ENCODE measurements at places on chromosomes 1 and 21.

DNA sequence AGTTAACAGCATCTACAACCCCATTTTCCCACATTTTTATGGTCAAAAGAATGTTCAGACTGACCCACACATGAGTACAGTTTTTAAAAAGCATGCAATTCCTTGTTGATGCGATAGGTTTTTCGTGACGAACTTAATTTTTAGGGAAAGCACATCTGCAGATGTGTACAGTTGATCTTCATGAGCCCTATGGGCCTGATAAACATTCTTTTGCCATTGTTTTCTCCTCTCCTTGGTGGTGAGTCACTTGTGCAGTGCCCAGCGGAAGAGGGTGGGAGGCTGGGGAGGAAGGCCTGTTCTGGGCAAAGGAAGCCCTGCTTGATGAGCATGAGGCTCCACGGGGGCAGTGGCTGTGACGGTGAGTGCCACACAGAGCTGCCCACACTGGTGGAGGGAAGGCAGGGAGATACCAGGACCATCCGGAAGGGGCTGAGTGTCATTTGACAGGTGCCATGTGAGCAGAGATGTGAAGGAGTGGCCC lies 5.3 kb downstream of the ARF1 start:
- no peak for DNase-seq

GRCh38 chr1:42979896-42980800 lies 21.5 kb upstream of the SLC2A1 start:
- DNase-seq = no peak

- no peak for DNase-seq
Measured at GRCh38 chr1:236150986-236151385, 8.6 kb downstream of the GPR137B start.

GRCh38 chr1:17239420-17239819 lies 9.5 kb upstream of the PADI3 start:
- DNase-seq = peak; percentile 67

DNA sequence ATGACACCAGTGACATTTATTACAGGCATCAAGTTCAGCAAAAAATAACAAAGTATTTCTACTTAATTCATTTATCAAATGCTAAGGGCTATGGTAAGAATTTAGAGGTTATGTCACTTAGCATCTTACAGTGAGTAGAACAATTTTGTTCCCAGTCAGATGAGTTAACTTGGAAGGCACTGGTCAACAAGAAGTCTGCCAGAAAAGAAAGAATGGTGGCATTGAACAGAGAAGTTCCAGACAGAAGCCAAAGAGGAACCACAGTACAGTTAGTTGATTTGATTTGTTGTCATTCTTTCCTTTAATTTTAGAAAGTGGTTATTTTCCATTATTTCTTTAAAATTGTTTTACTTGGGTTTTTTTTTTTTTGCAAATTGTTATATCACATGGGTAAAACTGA lies 232.2 kb upstream of the PKN2 start:
- DNase-seq = no peak

- no peak for DNase-seq
Measured at GRCh38 chr1:41461790-41462679, 22.4 kb downstream of the EDN2 start.

GRCh38 chr1:4018466-4019146 lies 118.5 kb upstream of the C1orf174 start:
- no peak for DNase-seq

GRCh38 chr1:230341162-230341546 lies 85.0 kb downstream of the PGBD5 start:
- no peak for DNase-seq

DNA sequence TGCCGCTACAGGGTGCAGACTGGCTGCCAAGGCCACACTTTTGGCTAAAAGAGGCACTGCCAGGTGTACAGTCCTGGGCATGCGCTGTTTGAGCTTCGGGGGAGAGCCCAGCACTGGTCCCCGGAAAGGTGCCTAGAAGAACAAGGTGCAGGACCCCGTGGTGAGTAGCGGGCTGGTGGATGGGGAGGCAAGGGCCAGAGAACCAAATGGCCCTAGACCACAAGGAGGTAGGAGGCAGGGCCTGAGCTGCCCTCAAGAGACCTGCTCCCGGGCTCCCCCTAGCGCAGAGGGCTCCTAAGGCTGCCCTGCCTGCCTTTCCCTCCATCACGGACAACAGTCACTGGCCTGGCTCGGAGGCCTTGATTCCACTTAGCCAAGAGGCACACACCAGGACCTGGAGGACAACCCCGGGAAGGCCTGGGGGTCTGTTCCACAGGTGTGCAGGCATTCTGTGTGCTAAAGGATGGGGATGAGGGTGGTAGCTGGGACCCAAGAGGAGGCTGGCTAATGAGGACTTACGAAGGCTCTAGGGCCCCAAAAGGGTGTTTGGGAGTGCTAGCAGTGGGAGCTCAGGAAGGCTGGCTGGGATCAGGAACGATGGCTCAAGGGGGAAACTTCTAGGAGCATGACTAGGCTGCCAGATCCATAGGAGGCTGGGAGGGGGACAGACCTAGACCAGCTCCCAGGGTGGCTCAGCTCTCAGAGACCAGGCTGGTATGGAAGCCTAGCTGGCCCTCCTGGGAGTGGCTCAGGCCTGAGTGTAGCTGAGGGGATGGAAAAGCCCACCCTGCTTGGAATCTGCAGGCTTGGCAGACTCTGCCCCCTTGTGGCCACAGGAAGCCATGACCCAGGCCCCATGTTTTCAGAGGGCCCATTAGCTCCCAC lies 742 bp downstream of the ARTN start:
- peak; percentile 20 for DNase-seq

DNA sequence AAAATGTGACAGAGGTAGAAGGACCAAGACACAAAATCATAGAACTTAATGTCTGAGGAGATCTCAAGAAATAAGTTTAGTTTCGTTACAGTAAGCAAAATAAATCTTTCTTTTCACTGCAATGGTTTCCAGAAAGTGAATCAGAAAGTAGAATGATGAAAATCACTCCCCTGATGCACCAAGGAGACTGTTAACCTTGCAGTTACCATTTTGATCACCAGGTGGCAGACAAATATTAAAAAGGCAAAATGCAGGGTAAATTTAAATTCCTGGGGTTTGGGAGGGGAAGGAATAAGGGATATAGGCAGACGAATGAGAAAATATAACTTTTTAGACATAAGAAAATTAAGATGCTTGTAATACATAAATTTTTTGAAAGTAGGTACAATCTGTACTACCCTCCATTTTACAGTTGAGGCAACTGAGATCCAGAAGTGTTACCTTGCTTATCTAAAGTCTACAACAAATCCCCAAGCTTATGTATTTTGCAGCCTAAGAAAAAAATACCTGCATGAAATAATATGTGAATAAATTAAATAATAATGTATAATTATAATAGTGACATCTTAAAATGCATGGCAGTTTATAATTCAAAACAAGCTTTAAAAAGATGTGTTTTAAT lies 253.2 kb downstream of the CRB1 start:
- DNase-seq = no peak

DNA sequence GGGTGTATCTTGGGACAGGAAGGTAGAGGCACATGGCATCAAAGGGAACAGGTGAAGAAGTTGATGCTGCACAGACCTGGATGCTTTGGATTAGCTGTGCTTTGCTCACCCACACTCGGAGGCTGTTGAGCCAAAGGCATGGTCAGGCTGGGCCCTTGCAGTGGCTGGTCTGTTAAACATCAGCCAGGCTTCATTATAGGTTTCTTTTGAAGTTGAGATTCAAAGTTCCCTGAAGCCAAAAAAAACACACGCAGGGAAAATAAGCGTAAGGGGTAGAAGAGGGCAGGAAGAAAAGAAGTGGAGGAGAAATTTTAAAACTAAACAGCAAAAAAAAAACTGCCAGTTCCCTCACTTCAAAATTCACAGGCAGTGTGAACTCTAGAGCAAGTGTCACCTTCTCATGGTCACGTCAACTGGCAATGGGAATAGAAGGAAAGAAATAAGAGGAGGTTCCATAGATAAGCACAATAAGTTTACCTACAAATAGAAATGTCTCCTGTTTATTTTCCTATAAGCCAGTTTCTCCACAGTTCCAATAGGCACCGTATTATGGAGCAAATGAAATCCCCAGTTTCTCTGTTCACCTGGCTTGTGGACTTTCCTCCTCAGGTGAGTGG lies 139.5 kb downstream of the PAPPA2 start:
- DNase-seq = no peak

DNA sequence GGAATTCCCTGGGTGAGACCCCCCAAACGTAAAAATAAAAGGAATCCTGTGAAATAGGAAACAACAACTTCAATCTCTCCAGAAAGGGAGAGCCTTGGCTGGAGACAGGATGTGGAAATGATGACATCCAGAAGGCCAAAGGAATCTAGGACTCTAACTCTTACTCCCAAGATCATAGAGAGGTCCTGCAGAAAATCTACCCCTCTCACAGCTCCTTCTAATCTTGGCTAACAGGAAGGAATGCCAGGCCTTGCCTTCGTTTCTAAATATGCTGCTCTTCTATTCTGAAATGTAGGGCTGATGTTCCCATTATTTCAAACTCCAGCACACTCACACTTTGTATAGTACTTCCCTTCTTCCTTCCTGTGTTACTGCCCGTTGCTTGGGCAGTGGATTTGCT lies 40.7 kb downstream of the ARHGEF11 start:
- DNase-seq = no peak
